ENCODE measurements at places on chromosomes 11 and 22.

GRCh38 chr22:40022536-40023240 lies 27.9 kb downstream of the FAM83F start:
- no peak for DNase-seq

DNA sequence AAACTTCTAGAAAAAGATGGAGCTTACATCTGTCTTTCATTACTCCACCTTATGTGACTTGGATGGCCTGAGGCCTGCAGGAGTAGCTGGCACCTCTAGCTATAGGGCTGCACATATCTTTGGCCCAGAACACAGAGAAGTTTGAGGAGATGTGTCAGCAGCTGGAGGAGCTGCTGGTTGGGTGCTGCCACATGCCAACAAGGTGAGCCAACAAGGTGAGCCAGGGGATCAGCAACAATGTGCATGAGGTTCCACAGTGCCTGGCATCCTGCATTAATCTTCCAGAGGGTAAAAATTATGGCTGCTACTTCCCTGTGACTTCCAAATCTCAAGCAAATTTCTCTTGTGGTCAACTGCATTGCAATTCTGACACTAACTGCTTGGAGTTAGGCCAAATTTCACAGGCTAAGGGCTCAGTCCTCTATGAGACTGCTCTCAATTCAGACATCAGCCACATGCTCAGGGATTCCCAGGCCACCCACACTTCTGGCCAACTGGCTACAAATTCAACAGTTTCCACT lies 16.0 kb downstream of the RBM7 start:
- DNase-seq, result no peak

DNA sequence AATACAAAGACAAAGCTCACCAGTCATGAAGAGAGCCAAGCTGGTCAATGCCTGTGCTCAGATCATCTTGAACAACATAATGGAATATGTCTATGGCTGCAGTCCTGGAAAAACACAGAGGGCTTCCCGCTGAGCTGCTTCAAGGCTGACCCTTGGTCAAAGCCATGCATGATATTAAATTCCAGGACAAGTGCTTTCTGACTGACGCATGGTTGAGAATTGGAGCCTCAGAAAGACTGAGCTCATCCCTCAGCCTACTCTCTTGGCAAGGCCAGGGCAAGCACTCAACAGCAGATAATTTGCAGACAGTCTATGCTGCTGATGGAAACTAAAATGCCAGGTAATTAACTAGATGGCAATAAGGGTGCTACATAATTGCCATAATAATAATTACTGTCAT lies 89.2 kb downstream of the GALNT18 start:
- no peak for DNase-seq

- DNase-seq, result no peak
Observed at GRCh38 chr11:128660947-128661346, 32.9 kb upstream of the FLI1 start.

GRCh38 chr22:49565516-49565855 lies 262.2 kb downstream of the BRD1 start:
- DNase-seq, result no peak

DNA sequence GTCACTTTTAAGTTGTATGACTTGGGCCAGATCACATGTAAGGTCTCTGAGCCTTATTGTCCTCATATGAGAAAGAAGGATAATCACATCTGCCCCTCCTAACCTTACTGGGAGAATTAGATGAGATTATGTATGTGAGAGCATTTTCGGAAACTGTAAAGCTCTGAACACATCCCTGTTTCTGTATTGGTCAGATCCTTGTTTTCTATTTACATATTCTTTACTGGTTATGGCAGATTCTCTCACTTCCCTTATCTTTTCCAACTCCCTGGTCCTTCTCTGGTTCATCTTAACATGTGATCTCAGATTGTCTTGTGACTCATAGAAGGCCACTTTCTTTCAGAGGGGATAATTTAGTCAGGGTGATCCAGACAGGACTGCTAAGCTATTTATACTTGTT lies 41.8 kb downstream of the CCDC81 start:
- no peak for DNase-seq

DNA sequence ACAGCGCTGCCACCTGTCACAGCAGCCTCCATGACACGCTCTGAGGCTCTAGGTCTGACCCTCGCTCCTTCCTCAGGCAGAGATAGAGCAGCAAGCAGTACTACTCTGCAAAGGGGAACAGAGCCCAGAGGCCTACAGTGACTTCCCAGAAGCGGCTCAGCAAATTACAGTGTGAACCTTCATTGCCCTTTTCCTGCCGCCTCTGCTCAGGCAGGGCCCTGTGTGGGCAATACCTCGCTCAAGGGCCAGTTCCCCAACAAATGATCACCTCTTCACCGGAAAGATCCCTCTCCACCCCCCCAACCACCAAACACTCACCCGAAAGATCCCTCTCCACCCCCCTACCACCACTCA lies 12.3 kb downstream of the KIAA0930 start:
- DNase-seq, result no peak

DNA sequence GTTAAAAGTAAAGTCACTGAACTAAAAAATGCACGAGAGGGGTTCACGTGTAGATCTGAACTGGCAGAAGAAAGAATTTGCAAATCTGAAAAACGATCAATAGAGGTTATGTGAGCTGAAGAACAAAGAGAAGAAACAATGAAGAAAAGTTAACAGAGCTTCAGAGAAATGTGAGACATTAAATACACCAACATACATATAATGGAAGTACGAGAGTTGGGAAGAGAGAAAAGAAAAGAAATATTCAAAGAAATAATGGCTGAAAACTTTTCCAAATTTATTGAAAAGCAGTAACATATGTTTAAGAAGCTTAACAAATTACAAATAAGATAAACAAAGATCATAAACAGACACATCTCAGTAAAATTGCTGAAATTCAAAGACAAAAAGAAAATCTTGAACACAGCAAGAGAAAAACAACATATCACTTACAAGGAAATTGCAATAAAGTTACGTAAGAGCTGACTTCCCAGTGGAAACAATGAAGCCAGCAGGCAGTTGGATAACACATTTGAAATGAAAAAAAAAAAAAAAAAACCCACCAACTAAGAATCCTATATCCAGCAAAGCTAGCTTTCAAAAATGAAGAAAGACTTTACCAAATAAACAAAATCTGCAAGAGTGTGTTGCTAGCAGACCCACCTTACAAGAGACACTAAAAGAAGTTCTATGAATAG lies 56.8 kb downstream of the EMSY start:
- DNase-seq, result no peak

DNA sequence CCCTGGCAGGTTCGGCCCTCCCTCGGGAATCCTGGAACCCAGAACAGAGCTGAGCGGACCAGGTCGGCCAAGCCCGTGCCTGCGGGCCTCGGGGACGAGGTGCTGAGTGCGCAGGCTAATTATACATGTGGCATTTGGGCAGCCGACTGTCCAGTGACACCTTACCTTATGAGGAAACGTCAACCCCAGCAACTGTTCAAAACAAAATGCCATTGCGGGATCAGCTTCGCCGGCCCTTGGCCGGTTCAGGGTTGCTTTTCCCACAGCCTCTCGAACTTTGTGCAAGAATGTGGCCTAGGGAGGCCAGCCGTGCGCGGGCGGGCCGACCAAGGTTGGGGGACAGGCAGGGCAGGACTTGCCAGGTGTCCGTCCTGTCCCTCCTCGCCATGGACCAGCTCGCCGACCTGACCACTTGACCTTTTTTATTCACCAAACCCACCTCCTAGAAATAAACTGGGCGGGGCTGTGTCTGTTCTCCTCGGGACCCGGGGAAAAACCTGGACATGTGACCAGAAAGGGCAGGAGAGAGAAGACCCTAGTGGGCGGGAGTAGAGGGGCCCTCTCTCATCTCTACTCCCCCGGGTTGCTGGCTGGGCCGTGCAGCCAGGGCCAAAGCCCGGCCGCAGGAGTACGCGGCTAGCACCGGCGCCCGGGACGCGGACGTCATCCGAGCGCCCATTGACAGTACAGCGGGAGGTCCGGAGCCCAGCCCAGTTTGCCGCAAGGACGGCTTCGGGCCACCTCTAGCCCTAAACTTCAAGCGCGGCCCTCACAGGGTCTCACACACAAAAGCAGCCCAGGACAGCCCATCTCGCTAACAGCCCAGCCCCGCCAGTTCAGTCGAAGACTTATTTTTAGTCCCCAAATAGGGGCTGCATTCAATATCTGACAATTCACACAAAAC lies 134.3 kb upstream of the C11orf58 start:
- no peak for DNase-seq

GRCh38 chr11:65870706-65871681 lies 1.6 kb downstream of the EFEMP2 start:
- DNase-seq, result no peak

- DNase-seq, result no peak
Observed at GRCh38 chr11:128686021-128686741, 7.7 kb upstream of the FLI1 start.

DNA sequence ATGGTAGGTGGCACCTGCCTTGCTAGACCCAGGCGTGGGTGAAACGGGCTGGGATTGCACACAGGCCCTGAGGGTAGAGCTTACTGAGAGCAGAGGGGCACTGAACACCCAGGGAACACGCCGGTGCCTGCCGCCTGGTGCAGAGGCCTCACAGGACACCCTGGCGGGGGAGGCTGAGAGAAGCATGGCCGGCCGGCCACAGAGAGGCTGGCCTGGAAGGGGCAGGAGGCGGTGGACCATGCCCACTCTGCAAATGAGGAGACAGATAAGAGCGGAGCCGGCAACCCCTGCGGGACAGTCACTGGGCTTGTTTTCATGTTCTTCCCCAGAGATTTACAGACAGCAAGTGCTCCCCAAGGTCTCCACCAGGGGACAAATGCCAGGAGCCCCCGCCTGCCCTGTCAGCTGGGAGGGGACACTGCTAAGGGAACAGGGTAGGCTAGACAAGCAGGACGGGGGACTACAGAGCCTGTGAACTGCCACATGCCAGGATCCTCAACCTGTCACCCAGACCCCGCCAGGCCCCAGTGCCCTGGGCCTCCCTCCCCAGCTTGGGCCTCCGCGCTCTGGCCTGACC lies 38.5 kb upstream of the TCF20 start:
- DNase-seq, result no peak

DNA sequence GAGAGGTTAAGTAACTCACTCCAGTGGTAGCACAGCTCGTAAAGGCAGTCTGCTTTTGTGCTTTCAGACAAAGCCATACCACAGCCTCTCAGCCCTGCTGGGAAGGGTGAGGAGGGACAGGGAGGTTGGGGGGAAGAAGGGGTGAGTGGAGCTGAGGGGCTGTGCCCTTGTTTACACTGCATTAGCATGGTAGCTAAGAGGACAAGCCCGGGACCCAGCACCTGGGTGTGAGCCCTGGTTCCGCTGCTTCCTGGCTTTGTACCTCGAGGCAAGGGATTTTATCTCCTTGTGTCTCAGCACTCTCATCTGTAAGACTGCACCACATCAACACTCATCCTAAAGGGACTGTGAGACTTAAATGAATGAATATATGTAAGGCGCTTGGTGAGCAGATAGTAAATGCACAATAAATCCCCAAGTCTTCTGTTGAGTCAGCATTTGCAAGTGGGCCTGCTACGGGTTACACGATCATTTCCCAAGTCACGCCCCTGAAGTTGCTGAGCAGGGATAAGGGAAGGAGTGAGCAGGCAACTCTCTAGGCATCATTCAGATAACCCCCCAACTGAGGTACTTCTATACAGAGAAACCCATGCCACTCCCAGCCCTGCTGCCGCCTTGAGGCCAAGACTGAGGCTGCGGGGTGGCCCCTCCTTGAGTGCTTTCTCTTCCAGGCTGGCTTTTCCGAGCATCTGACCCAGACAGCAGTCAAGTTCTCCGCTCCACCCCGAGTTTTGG lies 7.5 kb downstream of the RASD2 start:
- DNase-seq, result no peak

GRCh38 chr22:38713921-38714320 lies 8.2 kb downstream of the GTPBP1 start:
- no peak for DNase-seq

DNA sequence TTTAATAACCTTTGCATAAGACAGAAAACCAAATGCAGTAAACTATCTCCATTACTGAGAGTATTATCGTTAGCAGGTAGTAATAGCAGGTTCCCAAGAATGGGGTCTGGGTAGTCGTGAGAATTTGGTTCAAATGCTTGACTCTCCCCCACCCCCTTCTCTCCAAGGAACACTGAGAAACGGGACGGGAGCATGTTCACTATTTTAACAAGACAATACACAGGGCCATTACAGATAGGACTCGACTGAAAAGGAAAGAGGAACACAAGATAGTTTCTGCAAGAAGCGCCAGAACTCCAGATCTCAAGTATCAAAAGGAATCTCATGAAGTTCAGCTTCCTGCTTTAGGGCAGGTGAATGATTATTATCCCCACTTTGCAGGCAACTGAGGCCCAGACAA lies 27.0 kb downstream of the KMT5B start:
- no peak for DNase-seq

GRCh38 chr11:1195682-1196515 lies 27.0 kb upstream of the MUC5B start:
- DNase-seq, result no peak

- no peak for DNase-seq
Observed at GRCh38 chr22:49286181-49286760, 541.4 kb downstream of the BRD1 start.

- DNase-seq, result no peak
Observed at GRCh38 chr11:121741351-121741760, 288.6 kb upstream of the SORL1-AS1 start.

DNA sequence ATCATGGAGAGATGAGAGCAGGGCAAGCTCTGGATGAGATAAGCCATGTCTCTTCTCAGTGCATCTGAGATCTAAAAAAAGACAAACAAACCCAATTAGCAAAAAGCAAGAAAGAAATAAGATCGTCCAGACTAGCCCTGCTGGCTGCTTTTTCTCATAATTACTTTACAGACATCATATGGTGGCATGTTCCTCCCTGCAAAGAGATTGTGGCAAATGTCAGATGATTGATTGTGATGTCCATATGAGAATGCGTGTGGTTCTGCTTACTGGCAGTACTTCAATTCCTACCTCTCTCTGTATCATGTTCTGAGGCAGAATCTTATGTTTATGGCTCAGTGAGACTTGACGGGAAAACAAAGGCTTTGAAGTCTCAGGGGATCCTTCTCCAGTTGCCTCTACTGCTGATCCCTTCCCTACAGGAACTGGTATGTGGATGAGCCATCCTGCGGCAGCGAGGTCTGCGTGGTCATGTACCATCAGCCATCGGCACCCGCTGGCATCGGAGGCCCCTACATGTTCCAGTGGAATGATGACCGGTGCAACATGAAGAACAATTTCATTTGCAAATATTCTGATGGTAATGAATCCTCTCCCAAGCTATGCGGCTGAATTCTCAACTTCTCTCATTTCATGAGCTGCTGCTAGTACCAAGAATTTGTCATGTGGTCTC lies 8.8 kb downstream of the LAYN start:
- no peak for DNase-seq

- DNase-seq, result no peak
Observed at GRCh38 chr11:122207921-122208764, 92.1 kb upstream of the BLID start.

- no peak for DNase-seq
Observed at GRCh38 chr22:49971232-49972162, 10.9 kb downstream of the PIM3 start.

GRCh38 chr11:57461841-57462489 lies 1.6 kb downstream of the RTN4RL2 start:
- DNase-seq, result no peak
